Smooth muscle cell of the pulmonary artery (primary cell): ENCODE measurements at places on chromosomes 6 and 20. TPM values are rescaled to one million over a fixed set of nuclear protein-coding genes. Genes with fewer than 3 reads are reported as not detected.

Gene OPN5
- total RNA-seq = not detected in 2 replicates

Gene RBM12
- total RNA-seq = 39.8 and 40.2 TPM in 2 replicates

Gene SLC24A3
- 0.66 and 4.1 TPM in 2 replicates for total RNA-seq

Gene FAM217A
- not detected in 2 replicates for total RNA-seq

Gene SUPT3H
- total RNA-seq = 13.0 and 14.9 TPM in 2 replicates

Gene FAM83D
- total RNA-seq = 4.5 and 7.8 TPM in 2 replicates

Gene OXT
- not detected in 2 replicates for total RNA-seq

Gene ID4
- total RNA-seq = 6.1 and 19.0 TPM in 2 replicates

Gene TULP4
- total RNA-seq = 82.9 and 88.3 TPM in 2 replicates

Gene CGA
- not detected in 2 replicates for total RNA-seq

Gene RNF182
- total RNA-seq = 0.40 and 9.7 TPM in 2 replicates

Gene CENPB
- 101 and 113 TPM in 2 replicates for total RNA-seq

Gene RIPPLY2
- total RNA-seq = not detected in 2 replicates

Gene PRSS16
- total RNA-seq = 0.33 and 0.40 TPM in 2 replicates

Gene SLC22A1
- 0.40 and 0.46 TPM in 2 replicates for total RNA-seq

Gene RSPH4A
- 0.07 and 0.10 TPM in 2 replicates for total RNA-seq

Gene TCP11
- total RNA-seq = 0.07 and 0.26 TPM in 2 replicates

Gene BPIFA1
- total RNA-seq = not detected in 2 replicates

Gene RAMACL
- total RNA-seq = 1.6 and 2.0 TPM in 2 replicates

Gene PDSS2
- total RNA-seq = 12.1 and 18.3 TPM in 2 replicates

Gene RIN2
- 31.5 and 50.4 TPM in 2 replicates for total RNA-seq

Gene TTLL9
- total RNA-seq = 0.07 TPM in 1 of 2 replicates, not detected in the other

Gene WFDC12
- not detected in 2 replicates for total RNA-seq

Gene SAMD10
- 2.3 and 3.6 TPM in 2 replicates for total RNA-seq

Gene RNF114
- total RNA-seq = 49.0 and 53.2 TPM in 2 replicates

Gene HLA-DPA1
- 0.17 and 3.8 TPM in 2 replicates for total RNA-seq

Gene SLC17A2
- 0.07 TPM in 1 of 2 replicates, not detected in the other for total RNA-seq

Gene MCHR2
- total RNA-seq = not detected in 2 replicates

Gene C4B
- 8.4 and 12.6 TPM in 2 replicates for total RNA-seq

Gene HINT3
- 30.0 and 32.1 TPM in 2 replicates for total RNA-seq

Gene OR2J3
- total RNA-seq = not detected in 2 replicates

Gene ADTRP
- 2.0 and 9.0 TPM in 2 replicates for total RNA-seq

Gene HLA-DOB
- total RNA-seq = 0.10 and 0.20 TPM in 2 replicates

Gene ZSCAN26
- total RNA-seq = 16.4 and 17.9 TPM in 2 replicates

Gene MYCT1
- 6.0 and 13.0 TPM in 2 replicates for total RNA-seq

Gene MROH8
- 0.59 and 1.5 TPM in 2 replicates for total RNA-seq

Gene PRR18
- total RNA-seq = not detected in 2 replicates

Gene FAM83C
- total RNA-seq = not detected in 2 replicates

Gene KHDRBS2
- total RNA-seq = not detected in 2 replicates

Gene KCNK5
- 0.03 and 0.07 TPM in 2 replicates for total RNA-seq

Gene RAB32
- 70.8 and 89.8 TPM in 2 replicates for total RNA-seq

Gene SYCP2L
- 0.07 TPM in 1 of 2 replicates, not detected in the other for total RNA-seq

Gene AVP
- total RNA-seq = not detected in 2 replicates

Gene SPATA2
- 2.8 and 3.6 TPM in 2 replicates for total RNA-seq

Gene HLA-DRB5
- total RNA-seq = not detected in 2 replicates

Gene TLDC2
- not detected in 2 replicates for total RNA-seq

Gene NT5DC1
- 10.4 and 15.7 TPM in 2 replicates for total RNA-seq

Gene DDO
- 3.6 and 5.9 TPM in 2 replicates for total RNA-seq

Gene TINAG
- not detected in 2 replicates for total RNA-seq
